ENCODE measurements at places on chromosomes 12 and 14.

DNA sequence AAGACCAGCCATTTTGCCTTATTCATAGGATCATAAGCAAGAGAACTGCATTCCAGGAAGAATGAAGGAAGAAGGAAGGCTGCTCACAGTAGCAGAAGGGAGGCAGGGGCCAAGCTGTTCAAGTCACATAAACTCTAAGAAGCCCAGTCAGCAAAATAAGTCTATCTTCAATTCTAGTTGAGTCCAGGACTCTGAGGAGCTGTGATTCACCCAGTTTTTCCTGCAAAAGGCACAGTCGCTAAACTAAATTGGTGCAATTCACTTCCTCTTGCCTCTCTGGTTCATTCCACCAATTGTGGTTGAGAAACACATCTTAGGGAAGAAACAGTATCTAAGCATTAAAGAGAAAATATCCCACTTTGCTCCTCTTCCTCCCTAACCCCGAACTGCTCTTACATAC lies 9.8 kb downstream of the ZNF641 start:
- no peak for DNase-seq

DNA sequence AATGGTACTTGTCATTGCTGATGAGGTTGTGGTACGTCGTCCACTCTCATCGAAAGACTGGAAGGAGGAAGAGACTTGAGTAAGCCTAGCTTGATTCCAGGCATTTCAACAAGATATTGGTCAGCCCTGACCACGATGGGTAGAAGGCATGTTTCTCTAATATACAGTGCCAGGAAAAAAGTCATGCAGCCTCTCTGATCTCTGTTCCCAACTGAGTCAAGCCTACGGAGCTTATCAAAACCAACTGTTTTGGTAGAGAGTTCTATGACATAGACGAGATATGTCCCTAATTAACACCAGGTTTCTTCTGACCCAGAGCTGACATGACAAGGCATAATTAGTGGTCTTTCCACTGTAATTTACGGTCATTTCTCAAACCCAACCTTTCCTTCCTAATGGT lies 58.5 kb downstream of the NIN start:
- DNase-seq = no peak

DNA sequence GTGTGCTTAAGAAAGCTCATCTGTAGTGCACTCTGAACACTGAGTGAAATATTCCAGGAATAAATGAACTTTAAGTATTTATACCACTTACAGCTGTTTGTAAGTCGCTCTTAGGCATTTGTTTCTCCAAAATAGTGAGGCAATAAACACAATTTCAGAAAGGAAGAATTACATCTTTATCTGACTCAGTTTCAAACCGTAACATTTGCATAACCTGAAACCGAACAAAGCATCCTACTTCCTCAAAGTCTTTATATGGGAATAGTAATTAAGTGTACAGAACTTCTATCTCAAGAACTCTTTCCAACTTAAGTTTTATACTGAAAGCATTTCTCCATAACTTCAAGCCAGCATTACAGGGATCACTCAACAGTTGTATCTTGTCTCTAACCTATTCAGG lies 58.4 kb downstream of the SOX5 start:
- DNase-seq = no peak

GRCh38 chr12:42129595-42130204 lies 15.0 kb downstream of the GXYLT1 start:
- DNase-seq = no peak

GRCh38 chr12:110846615-110847566 lies at the start of gene CCDC63:
Gene CCDC63, plus strand, starts transcription at chr12:110846987. Its CDS starts 5,968 bp downstream, at chr12:110852955.
- peak; percentile 21 for DNase-seq

All from activated naive CD4-positive, alpha-beta T cell treated with Interleukin-2 at 50 U/mL for 16 hours (primary cell).